ENCODE measurements at places on chromosomes 11 and 22.

DNA sequence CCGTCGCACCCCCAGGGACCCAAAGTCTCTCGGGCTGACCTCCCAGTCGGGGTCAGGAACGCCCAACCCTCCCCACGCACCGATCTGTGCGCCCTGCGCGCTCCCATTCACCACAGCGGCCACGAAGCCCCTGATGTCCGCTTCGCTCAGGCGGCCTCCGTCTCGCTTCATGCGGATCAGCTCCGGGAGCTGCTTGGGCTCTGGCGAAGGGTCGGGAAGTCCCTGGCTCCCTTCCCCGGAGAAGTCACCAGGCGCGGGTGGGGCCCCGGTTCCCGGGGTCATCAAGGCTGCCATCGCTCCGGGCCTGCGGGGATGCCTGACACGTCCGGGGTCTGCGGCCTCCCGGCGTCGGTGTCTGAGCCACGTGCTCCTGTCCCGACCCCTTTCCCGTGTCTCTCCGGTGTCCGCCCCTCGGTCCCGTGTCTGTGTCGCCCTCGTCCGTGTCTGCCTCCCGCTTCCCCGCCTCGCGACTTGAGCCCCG lies 356 bp downstream of the TYMP start:
- DNase-seq: no peak

GRCh38 chr11:62588966-62589637 lies 2.2 kb downstream of the TUT1 start:
- DNase-seq: no peak

- no peak for DNase-seq
Measured at GRCh38 chr11:14232652-14233051, 126.3 kb downstream of the RRAS2 start.

GRCh38 chr11:11458485-11458884 lies 105.4 kb upstream of the CSNK2A3 start:
- DNase-seq: no peak
